ENCODE measurements at places on chromosomes 4 and X.

- DNase-seq, result no peak
Measured at GRCh38 chrX:12269484-12269883, 131.2 kb downstream of the FRMPD4 start.

GRCh38 chrX:1516596-1517104, 20.3 kb downstream of the P2RY8 start:
- DNase-seq, result no peak

GRCh38 chr4:41077628-41078027, 136.7 kb downstream of the APBB2 start:
- DNase-seq, result no peak

DNA sequence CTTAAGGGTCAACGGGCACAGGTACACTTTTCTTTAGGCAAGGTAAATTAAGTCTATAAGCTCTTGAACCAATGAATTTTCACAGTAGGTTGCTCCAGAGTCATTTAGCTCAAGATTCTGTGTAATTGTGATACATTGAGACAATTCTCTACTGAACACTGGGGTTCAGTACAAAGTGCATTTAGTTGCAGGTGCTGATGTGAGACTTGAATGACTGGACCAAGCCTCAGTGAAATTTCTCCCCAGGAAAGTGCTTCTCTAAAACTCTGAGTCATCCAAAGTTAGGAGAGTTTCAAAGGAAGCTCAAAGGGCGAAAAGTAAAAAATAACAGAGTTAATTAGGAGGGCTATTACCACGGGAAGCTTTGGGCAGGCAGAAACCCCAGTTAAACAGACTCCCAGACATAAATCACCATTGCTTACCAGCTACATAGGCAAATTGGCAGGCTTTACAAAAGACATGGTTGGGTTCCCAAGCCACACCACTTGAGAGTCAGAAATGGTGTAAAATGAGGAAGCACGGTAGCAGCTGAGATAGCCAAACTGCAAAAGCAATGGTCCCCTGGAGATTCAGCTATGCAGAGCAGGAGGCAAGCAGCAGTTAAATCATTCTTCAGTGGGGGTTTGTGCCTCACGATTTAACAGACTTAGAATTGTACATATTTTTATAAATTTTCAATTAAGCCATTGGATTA, 202.6 kb downstream of the PCDH19 start:
- no peak for DNase-seq

DNA sequence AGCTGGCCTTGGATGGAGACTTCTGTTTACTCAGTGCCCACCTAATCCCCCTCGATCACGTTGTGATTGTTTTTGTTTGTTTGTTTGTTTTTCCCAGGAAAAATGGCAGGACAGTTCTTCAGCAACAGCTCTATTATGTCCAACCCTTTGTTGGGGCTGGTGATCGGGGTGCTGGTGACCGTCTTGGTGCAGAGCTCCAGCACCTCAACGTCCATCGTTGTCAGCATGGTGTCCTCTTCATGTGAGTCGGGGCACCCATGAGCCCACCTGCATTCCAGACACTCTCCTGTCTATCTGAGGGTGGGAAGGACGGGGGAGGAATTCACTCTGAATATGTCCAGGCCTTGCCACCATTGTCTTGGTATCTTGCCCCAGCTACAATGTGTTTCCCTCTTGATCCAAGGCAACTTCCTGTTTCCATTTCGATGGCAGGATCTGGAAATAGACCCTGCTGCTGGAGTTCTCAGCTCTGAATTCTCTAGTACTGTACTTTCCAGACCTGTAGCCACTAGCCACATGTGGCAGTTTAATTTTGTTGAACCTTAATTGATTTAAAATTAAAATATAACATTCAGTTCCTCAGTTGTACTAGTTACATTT, 10.5 kb downstream of the SLC34A2 start:
- no peak for DNase-seq

- no peak for DNase-seq
Measured at GRCh38 chr4:152063621-152064240, 302.9 kb upstream of the GATB start.

- DNase-seq, result no peak
Measured at GRCh38 chr4:113998079-113998478, 18.6 kb upstream of the ARSJ start.

DNA sequence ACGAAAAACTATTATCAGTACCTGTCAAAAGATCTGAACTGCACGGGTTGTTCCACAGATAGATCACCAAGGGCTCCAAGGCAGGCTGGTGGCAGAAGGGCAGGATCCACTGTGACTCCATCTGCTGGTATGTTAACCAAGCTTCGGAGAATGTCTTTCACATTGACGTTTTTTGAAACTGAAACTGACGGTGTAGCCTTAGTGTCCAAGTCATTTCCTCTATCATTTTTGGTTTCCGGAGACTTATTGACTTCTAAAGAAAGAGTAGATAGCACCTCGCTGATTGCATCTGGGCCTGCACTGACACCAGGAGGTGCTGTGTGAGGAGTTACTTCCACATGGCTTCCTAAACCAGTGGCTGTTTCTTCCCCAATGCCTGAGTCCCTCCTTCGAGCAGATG, 186.9 kb downstream of the LRBA start:
- peak; percentile 78 for DNase-seq

DNA sequence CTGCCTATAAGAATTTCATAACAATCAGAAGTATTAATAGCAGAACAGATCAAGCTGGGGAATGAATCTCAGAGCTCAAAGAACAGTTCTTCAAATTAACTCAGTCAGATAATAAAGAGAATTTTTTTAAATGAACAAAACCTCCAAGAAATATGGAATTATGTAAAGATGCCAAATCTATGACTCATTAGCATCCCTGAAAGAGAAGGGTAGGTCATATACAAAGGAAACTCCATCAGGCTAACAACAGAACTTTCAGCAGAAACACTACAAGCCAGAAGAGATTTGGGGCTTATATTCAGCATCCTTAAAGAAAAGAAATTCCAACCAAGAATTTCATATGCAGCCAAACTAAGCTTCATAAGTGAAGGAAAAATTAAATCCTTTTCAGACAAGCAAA, 28.6 kb downstream of the CBR4 start:
- DNase-seq, result no peak

GRCh38 chr4:1522606-1523005, 116.4 kb upstream of the NKX1-1 start:
- no peak for DNase-seq

- no peak for DNase-seq
Measured at GRCh38 chr4:3765271-3766035, 732 bp upstream of the ADRA2C start.

DNA sequence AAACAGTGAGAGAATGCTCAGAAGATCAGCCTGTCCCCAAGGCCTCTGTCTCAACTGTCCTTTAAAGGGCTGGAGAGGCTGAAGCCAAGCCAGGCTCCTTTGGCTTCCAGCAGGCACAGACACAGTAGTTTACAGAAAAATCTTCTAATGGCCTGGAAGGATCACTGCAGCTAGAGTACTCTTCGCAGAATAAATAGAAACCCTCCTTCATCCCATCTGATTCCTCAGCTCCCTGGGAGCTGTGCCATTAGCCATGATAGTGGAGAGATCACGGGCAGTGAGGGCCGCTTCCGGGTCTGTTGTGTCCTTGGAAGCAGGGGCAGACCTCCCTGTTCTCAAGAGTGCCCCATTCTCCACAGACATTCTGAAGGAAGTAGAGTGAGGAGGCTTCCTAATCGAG, 63.1 kb downstream of the CCNI start:
- no peak for DNase-seq

DNA sequence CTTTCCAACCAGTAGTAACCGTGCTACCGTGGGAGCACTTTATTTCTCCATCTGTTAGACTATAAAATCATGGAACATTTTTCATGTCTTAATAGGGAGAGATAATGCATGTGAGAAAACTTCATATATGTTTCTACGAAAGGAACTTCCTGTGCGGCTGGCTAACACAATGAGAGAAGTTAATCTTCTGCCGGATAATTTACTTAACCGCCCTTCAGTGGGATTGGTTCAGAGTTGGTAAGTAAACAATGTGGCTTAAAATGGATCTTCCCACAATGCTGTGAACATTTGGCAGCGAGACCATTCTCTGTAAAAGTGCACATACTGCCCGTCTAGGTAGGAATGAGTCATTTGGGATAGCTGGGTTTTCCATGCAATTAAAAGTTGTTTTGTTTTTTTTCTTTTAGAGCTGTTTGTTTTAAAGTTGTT, 29.6 kb downstream of the PDK3 start:
- no peak for DNase-seq

- no peak for DNase-seq
Measured at GRCh38 chrX:15336023-15336413, 695 bp upstream of the PIGA start.

- DNase-seq, result no peak
Measured at GRCh38 chrX:10893366-10893765, 217.8 kb upstream of the HCCS start.

- DNase-seq, result no peak
Measured at GRCh38 chr4:122508083-122508482, 51.6 kb upstream of the IL2 start.

GRCh38 chr4:184215709-184216328, 1.9 kb downstream of the ENPP6 start:
- DNase-seq, result no peak

GRCh38 chr4:132218406-132218805, 930.7 kb upstream of the PCDH10 start:
- DNase-seq, result no peak

DNA sequence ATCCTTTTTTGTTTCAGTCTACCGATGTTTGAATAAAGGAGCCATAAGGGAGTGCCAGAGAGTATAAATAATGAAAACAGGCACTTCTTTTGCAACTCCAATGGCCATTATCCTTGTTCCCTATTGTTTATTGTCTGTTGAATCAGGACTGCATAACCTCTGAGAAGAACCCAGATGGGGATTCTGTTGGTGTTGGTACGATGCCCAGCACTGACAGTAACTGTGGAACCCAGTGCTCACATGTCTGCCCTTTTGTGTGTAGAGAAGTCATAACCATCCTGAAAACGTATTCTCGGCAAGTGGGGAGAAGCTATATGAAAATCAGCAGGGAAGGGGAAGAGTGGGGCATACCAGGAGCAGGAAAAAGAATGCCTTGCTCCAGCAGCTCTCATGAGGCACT, 195.1 kb upstream of the EDNRA start:
- no peak for DNase-seq

DNA sequence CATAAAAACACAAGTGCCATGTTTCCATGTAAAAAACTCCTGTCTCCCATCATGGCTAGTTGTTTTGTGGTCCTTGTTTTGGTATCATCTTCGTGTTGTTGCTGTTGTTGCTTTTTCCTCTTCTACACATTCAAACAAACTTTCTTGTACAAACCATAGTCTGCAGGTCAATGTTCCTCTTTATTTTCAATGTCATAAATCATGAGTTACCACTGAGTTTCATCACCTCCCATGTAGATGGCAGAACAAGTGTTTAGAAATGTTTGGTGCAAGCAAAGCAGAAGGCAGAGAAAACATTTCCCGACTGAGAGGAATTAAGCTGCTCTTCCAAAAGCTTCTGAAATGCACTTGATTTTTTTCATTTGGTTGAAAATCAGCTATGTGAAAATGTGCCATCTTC, 166.0 kb downstream of the ANTXR2 start:
- no peak for DNase-seq

GRCh38 chrX:129759576-129760061, 20.1 kb upstream of the SASH3 start:
- DNase-seq, result no peak

GRCh38 chrX:119757979-119758730, at the start of gene SOWAHD:
SOWAHD (plus strand) TSS chrX:119758588; CDS start chrX:119758668, 80 bp downstream.
- DNase-seq, result no peak

GRCh38 chr4:19278665-19279064, 973.0 kb upstream of the SLIT2 start:
- DNase-seq, result no peak

DNA sequence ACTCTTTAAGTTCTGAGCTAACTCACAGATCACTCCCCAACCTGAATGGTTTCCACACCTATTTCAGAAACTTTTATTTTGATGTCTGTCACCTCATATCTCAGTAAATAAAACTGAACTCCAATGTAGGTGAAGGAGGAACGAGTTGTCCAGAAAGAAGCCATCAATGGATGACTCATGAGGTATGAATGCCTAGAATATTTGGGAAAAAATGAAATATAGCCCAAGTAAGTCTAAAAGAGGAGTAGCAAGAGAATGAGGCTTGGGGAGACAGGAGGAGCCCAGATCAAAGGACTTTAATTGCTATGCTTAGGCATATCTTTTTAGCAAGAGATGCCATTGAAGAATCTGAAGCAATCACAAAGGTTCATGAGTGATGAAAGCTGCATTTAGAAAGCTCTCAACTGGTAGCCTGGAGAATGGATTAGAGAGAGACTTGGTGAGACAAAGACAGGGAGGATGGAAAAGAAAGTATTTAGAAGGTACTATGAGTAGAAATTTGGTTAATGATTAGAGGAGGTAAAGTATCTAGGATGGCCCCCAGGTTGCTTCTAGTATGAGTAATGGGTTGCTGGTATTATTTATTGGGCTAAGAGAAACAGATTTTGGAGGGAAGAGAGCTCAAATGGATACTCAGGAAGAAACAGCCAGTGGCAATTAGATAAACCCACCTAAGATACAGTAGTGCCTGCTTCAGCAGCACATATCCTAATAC, 39.4 kb downstream of the NOCT start:
- DNase-seq, result no peak

GRCh38 chr4:110058677-110059076, 139.7 kb downstream of the ELOVL6 start:
- no peak for DNase-seq

- DNase-seq, result no peak
Measured at GRCh38 chr4:25908491-25908901, 5.5 kb upstream of the SMIM20 start.

DNA sequence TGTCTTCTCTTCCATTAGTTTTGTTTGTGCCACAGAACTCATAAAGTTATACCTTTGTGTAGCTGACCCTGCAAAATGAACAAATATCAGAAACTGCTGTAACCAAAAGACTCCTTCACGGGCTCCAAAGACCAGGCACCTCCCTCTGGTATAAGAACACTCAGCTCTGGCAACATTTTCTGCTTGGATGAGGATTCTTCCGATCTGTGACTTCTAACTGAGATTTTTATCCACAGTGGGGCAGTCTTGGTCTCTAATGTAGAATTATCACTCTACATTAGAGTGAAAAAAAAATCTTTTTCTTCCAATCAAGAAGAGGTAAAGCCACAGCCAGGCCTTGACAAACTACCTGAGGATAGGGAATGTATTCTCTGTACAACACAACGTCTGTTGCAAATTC, 38.5 kb upstream of the PRSS48 start:
- DNase-seq, result no peak

DNA sequence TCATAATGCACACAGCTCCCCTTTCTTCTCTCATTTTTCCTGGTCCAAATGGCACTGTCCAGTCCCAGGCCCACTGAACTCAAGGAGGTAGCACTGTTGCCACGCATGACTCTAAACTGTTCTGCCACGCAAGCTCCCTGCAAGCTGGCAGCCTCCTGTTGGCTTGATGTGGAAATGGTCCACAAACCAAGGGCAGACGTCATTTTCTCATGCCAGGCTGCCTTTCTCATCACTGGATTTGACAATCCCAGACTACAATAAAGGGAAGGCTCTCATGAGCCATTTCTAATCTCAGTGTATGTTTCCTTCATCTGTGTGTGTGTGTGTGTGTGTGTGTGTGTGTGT, 22.4 kb downstream of the OTOP1 start:
- no peak for DNase-seq

All from GM12864 (cell line).